ENCODE measurements at places on chromosomes 4 and X. TPM values are rescaled to one million over a fixed set of nuclear protein-coding genes. Genes with fewer than 3 reads are reported as not detected.

The DKC1 gene
- 30.9 TPM for total RNA-seq

DNA sequence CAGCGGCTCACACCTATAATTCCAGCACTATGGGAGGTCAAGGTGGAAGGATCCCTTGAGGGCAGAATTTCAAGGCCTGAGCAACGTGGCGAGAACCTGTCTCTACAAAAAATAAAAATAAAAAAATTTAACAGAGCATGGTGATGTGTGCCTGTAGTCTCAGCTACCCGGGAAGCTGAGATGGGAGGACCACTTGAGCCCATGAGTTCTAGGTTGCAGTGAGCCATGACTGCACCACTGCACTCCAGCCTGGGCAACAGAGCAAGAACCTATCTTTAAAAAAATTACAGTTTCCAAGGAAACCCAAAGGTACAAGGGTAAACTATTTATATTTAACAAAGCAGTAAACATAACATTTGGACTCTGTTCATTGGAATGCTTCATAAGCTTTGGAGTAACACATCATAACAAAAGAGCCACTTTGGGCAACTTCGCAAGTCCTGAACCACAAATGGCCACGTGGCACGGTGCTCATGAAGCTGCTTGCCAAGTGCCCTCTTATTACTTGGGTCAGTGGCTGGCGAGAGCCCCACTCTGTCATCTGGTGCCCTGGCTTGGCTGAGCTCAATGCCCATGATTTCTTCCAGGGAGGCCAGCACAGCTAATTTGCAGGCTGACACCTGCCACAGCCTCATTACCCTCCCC, 165.6 kb downstream of the SH3KBP1 start:
- no peaks in the 10 kb centered on the region for H3K4me1 ChIP-seq
- no peaks in the 10 kb centered on the region for H3K27me3 ChIP-seq
- no peaks in the 10 kb centered on the region for H3K36me3 ChIP-seq
- no peak overlapping the region for H3K4me3 ChIP-seq

The GABRQ gene
- total RNA-seq: not detected

The GNRHR gene
- total RNA-seq: not detected

The USP27X gene
- 2.9 TPM for total RNA-seq
